ENCODE measurements at places on chromosomes 1 and 21.

DNA sequence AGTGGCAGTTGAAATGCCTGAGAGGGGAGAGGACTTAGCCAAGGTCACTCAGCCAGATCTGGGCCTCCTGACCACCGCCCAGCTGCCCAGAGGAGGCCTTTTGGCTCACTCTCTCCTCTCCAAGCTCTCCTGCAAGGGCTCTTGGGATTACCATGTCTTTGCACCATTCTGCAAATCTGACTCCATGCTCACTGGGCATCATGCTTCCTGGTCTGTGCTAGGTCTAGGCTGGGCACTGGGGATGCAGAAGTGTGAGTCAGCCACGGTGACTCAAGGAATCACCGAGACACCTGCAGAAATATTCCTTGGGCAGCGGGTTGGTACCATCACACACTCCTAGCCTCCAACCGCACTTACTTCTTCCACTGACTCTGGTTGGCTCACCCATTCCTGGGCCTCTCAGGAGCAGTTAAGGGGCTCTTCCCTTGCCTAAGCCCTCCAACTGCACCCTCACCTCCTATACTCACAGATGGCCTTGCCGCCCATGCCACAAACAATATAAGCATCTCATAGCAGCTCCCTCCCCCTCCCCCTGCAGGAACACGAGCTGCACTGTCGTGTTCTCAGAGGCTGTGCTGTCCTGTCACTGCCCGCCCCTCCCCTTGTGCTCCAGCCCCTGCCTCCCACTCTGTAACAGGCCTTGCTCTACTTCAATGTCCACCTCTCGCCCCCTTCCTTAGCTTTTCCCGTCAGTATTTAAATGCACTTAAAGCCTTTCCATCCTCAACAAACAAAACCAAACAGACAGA lies 34.8 kb downstream of the CDCP2 start:
- peak; percentile 79 for DNase-seq

- no peak for DNase-seq
Observed at GRCh38 chr1:70440642-70441391, 29.7 kb downstream of the CTH start.

- peak; percentile 47 for DNase-seq
Observed at GRCh38 chr1:160342526-160342925, 524 bp downstream of the COPA start.

GRCh38 chr1:160245434-160245833 lies 16.9 kb downstream of the DCAF8 start:
- no peak for DNase-seq

DNA sequence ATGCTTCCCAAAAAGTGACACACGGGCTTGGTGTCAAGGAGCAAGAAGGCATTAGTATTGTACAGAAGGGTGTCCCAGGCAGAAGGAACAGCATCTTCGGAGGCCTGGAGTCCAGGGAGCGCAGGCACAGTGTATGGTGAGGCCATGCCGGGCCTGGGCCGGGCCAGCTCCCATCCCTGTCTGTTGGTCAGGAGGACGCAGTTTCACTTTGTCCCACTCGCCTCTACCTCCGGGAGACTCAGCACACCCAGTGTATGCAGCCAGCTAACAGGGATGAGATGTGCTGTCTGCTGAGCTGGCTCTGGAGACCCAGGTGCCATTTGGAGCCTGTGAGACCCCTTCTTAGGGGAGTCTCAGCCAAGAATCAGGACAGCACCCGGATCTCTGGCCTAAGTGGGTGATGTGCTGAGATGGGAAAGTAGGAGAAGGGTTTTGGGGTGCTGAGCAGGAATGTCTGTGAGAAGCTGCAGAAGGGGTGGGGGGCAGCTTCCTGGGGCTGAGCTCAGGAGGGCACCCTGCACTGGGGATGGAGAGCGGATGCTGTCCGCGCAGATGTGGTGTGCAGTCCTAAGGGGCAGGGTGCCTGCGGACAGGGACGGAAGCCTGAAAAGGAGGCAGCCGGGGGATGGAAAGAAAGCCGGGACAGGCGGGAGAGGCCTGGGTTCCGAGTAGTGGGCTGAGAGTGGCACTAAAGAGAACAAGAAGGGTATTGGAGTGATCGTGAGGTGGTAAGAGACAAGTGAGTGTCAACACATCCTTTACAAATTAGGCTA lies 25.7 kb downstream of the DMRTB1 start:
- DNase-seq: no peak

DNA sequence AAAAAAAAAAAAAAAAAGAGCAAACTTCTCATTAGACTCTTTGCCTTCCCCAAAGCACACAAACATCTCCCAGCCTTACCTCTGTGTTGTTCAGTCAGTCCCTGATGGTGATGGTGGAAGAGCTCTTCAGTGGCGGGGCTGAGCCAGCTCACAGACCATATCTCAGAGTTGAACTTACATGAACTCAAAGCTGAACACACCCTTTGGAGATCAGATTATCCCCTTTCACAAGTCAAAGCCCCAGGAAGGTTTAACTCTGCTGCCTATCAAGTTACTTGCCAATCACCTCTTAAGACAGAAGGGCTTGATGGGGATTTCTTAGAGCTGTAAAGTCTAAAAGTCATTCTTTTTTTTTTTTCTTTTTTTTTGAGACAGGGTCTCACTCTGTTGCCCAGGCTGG lies 55.2 kb upstream of the L1TD1 start:
- peak; percentile 93 for DNase-seq

DNA sequence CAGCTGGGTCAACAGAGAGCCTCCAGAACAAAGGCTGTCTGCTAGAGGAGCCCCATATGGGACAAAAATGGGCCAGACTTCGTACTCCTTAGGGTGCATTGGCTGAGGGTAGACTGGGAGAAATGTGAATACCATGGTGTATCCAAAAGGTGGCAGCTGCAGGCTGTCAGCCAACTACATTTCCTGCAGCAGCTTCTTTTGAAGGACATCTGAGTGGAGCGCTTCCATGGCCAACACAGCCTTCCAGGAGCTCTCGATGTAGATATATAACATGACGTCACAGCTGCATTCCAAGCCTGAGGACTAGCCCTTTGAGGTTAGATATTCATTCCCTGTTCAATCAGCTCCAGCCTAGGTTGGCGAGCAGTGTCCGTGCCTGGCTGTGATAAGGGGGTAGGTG lies 107.7 kb downstream of the MAB21L3 start:
- DNase-seq: no peak

DNA sequence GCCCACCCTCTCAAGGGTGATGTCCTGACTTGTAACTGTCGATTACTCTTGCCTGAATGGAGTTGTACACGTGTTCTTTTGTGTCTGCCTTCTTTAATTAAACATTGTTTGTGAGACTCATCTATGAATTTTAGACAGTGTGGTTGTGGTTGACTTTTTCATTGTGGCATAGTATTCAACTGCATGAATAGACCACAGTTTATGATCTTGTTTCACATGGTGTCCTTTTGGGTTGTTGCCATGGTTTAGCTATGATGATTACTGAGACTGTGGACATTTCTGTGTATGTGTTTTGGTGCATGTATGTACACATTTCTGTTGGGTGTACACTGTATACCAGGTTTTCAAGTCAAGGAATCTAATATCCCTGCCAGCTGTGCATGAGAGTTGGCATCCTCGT lies 30.1 kb downstream of the PRMT2 start:
- DNase-seq: no peak

GRCh38 chr1:233672732-233673131 lies 58.8 kb downstream of the KCNK1 start:
- DNase-seq: no peak

DNA sequence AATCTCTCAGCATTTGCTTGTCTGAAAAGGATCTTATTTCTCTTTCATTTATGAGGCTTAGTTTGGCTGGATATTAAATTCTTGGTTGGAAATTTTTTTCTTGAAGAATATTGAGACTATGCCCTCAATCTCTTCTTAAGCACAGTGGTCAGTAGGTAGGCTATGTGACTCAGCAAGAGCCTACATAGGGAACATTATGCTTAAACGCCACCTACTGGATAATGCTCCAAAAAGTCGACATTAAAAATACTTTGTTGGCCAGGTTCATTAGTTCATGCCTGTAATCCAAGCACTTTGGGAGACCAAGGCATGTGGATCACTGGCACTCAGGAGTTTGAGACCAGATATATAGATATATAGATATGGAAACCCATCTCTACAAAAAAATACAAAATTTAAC lies 678.0 kb upstream of the USP24 start:
- DNase-seq: peak; percentile 69

DNA sequence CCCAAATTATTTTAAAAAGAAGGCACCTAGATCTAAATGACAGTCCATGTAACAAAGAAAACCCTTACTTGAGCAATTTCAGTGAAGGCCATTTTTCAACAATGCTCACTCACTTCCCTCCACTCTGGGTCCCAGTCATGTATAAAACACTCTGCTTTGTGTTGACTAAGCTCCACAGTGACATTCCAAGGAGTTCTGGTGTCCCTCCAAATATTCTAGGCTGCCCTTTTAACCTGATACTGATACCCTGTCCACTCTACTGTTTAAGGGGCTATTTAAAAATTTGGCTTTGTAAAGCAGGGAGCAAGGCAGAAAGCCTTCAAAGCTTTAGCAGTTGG lies 73.6 kb downstream of the GNG12 start:
- no peak for DNase-seq

- peak; percentile 92 for DNase-seq
Observed at GRCh38 chr1:46223472-46223943, 20.4 kb downstream of the LURAP1 start.

- peak; percentile 89 for DNase-seq
Observed at GRCh38 chr1:89987159-89987819, 7.6 kb upstream of the ZNF326 start.
